ENCODE measurements at places on chromosomes 4 and X.
A peak's percentile ranks its signal among the peaks of the same experiment; 100 is the strongest.

GRCh38 chrX:16979226-16979625 lies 32.8 kb downstream of the REPS2 start:
- H3K27me3 ChIP-seq, result no peaks in the 10 kb centered on the region
- H3K4me3 ChIP-seq, result no peak overlapping the region
- H3K4me1 ChIP-seq, result no peaks in the 10 kb centered on the region

DNA sequence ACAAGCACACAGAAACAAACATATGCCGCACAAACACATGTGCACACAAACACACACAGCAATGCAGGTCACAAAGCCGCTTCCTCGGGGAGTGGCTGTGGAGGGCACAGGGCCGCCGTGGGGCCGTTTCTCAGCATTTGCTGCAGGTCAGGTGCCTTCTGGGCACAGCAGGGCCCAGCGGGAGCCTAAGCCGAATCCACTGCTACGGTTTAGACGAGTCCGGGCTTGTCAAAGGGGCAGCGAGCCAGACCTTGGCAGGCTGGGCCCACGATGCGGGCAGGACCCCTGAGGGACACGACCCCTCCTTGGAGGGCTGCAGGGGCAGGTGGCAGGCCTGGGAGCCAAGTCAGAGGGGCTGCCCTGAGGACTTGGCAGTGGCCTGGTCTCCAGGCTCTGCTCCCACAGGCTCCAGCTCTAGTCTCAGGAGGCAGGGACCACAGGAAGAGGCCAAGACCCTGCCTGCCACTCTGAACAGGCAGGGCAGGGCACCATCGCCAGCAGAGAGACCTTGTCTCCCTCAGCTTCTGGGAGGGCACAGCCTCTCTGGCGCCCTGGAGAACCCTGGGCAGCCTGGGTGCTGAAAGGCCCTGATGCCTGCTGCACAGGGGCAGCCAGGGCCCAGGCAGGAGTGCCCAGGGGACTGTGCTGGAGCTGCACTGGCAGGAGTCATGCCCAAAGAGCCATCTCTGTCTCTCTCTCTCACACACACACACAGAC lies 5.5 kb upstream of the ATP2B3 start:
- H3K4me1 ChIP-seq, result peaks cover 4% of the 10 kb centered on the region
- H3K27ac ChIP-seq, result no peak overlapping the region
- H3K4me3 ChIP-seq, result no peak overlapping the region
- peaks cover 12% of the 10 kb centered on the region for H3K27me3 ChIP-seq

GRCh38 chrX:9829308-9830267 lies 43.4 kb downstream of the SHROOM2 start:
- H3K27me3 ChIP-seq, result peaks cover 11% of the 10 kb centered on the region
- DNase-seq, result no peak
- H3K27ac ChIP-seq, result no peak overlapping the region

DNA sequence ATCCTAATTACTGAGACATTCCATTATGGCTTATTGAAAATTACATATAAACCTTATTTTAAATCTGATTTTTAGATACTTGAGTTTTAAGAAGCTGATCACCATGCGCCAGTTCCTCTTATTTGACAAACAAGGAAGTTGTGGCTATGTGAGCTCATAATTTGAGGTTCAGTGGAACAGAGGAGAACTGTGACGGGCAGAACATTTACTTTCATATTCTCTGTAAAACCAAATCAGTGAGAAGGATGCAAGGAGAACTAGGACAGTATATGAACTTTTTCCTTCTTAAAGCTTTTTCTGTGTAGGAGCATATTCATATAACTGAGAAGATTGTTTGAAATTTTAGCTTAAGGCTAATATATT lies 25.3 kb downstream of the STIM2 start:
- H3K36me3 ChIP-seq, result peaks cover 20% of the 10 kb centered on the region
- DNase-seq, result peak; percentile 31
- peak overlapping the region; percentile 94 for H3K27ac ChIP-seq
- peaks cover 48% of the 10 kb centered on the region for H3K4me1 ChIP-seq
- peak overlapping the region; percentile 72 for H3K4me3 ChIP-seq
- no peaks in the 10 kb centered on the region for H3K27me3 ChIP-seq

DNA sequence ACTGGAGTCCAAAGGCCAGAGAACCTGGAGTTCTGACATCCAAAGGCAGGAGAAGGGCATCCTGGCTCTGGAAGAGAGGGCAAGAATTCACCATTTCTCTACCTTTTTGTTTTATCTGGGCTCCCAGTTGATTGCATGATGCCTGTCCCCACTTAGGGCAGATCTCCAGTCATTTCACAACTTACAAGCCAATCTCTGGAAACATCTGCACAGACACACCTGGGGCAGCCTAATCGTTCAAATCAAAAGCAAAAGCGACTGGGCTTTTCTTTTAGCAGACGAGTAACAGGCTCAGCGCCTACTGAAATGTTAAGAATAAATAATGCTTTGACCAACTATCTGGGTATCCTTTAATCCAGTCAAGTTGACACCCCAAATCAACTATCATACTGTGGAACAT lies 136.0 kb upstream of the NPY2R start:
- no peaks in the 10 kb centered on the region for H3K4me1 ChIP-seq
- H3K36me3 ChIP-seq, result no peaks in the 10 kb centered on the region

GRCh38 chr4:133801883-133802282 lies 399.7 kb downstream of the PABPC4L start:
- H3K4me3 ChIP-seq, result no peak overlapping the region
- no peaks in the 10 kb centered on the region for H3K36me3 ChIP-seq
- H3K4me1 ChIP-seq, result no peaks in the 10 kb centered on the region
- H3K27ac ChIP-seq, result no peak overlapping the region

GRCh38 chr4:152079543-152080293 lies 318.9 kb upstream of the GATB start:
- peak overlapping the region; percentile 92 for H3K27ac ChIP-seq
- H3K4me3 ChIP-seq, result peak overlapping the region; percentile 73
- DNase-seq, result peak; percentile 30
- no peaks in the 10 kb centered on the region for H3K36me3 ChIP-seq
- H3K27me3 ChIP-seq, result no peaks in the 10 kb centered on the region
- H3K4me1 ChIP-seq, result peaks cover 35% of the 10 kb centered on the region

DNA sequence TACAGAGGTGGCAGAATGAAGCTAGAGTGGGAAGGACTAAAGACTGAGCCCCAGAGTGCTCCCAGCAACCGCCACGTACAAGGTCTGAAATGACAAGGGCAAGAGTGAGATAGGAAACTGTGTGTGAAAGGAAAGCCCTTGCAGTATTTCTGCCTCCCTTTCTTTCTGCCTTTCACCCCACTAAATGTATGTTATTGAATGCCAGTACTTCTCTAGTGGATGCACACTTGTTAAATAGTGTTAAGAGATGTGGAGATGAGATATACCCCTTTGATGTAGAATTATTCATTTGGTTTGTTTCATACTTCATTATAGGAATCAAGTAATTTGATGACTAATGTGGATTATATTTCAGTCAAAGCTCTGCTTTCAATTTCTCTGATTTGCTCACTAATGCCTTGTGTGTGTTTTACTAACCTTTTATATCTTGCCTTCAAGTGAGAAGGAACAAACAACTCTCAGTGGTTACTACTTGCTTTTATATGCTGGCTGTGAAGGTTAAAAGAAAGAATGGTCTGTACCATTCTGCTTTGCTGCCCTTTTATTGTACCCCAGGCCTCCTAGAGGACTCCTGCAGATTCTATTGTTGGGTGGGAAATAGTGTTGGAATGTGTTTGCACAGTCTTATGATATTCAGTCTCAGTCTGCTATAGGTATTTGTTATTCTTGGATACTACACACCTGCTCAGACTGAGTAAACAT lies 8.0 kb upstream of the ANXA3 start:
- no peaks in the 10 kb centered on the region for H3K4me1 ChIP-seq
- no peaks in the 10 kb centered on the region for H3K36me3 ChIP-seq
- H3K27ac ChIP-seq, result no peak overlapping the region
- DNase-seq, result no peak

GRCh38 chr4:95267081-95267480 lies 281.7 kb downstream of the UNC5C start:
- no peak overlapping the region for H3K4me3 ChIP-seq
- H3K27me3 ChIP-seq, result no peaks in the 10 kb centered on the region
- no peak overlapping the region for H3K27ac ChIP-seq
- no peaks in the 10 kb centered on the region for H3K36me3 ChIP-seq
- no peaks in the 10 kb centered on the region for H3K4me1 ChIP-seq

GRCh38 chr4:150278206-150278605 lies 200.0 kb downstream of the DCLK2 start:
- H3K27me3 ChIP-seq, result no peaks in the 10 kb centered on the region
- H3K4me1 ChIP-seq, result peaks cover 11% of the 10 kb centered on the region
- no peak overlapping the region for H3K27ac ChIP-seq
- H3K4me3 ChIP-seq, result no peak overlapping the region

DNA sequence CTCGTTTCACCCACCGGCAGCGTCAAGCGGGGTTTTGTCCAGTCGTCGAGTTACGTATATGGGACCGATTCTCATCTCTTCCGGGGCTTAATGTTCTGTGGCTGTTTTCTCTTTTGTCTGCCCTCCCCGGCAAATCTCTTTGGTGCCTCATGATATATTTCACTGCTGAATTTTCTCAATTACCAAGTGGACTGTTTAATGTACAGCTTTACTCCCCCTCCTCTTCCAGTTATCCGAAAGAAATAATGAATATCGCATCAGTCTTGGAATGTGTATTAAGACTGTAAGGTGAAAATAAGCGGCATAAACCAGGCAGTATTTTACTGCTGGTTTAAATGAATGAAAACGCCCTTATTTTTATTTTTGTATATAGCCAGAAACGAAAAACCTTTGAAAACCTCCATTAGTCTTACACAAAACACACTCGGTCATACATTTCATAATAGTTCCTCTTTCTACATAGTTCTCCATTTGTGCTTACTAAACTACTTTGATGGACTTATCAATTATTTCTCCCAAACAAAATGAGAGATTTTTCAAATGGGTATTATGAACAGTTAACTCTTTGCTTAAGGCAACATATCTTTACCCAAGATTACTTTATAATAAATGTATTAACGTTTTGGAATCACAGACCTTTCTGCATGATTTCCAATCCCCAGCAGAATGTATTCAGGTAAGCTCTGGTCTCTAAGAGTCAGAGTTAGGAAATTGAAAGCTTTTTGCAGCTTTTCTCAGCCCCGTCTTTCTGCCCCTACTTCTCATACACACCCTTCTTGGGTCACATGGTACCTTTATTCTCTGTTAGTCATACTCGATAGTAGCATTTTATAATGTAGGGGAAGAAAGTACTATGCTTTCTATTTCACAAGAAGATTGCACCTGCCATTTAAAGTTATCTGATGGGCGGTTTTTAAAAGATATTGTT lies 979 bp downstream of the RP2 start:
- no peak for DNase-seq
- peak overlapping the region; percentile 99 for H3K4me3 ChIP-seq
- H3K4me1 ChIP-seq, result peaks cover 7% of the 10 kb centered on the region
- peaks cover 12% of the 10 kb centered on the region for H3K36me3 ChIP-seq
- peak overlapping the region; percentile 96 for H3K27ac ChIP-seq

GRCh38 chrX:39788521-39788920 lies 309.2 kb downstream of the BCOR start:
- no peaks in the 10 kb centered on the region for H3K36me3 ChIP-seq
- H3K27me3 ChIP-seq, result no peaks in the 10 kb centered on the region
- no peak overlapping the region for H3K4me3 ChIP-seq
- H3K27ac ChIP-seq, result no peak overlapping the region

DNA sequence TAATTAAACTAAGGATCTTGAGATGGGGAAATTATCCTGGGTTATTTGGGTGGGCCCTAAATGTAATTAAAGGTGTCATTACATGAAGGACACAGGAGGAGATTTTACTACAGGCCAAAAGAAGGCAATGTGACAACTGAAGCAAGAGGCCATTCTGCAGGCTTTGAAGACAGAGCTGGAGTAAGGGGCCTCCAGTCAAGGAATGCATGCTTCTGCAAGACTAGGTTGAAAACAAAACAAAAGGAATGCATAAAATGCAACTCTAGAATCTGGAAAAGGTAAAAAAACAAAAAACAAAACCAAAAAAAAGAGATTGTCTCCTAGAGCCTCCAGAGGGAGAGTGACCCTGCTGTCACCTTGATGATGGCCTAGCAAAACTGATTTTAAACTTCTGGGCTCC lies 21.6 kb downstream of the ERVMER34-1 start:
- no peaks in the 10 kb centered on the region for H3K36me3 ChIP-seq
- no peak for DNase-seq
- no peak overlapping the region for H3K4me3 ChIP-seq
- H3K4me1 ChIP-seq, result no peaks in the 10 kb centered on the region

GRCh38 chr4:178778496-178778895 lies 1336.3 kb upstream of the AGA start:
- no peaks in the 10 kb centered on the region for H3K36me3 ChIP-seq
- no peaks in the 10 kb centered on the region for H3K4me1 ChIP-seq
- H3K27ac ChIP-seq, result no peak overlapping the region
- H3K27me3 ChIP-seq, result no peaks in the 10 kb centered on the region

DNA sequence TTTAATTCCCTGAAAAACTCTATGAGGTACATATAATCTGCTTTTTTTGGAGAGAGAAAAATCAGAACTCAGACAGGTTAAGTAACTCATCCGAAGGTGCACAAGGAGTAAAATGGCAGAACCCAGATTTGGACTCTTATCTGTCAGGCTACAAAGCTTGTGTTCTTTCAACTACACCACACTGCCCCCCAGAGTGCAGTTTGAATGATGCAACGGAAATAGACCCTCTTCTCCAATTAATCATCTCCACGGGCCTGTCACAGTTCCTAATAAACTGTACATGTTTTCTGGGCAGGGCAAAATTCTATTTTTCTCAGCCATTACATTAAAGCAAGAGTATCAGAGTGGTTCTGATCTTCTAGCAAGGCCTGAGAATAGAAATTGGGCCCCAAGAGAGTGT lies 35.3 kb upstream of the DCX start:
- peaks cover 17% of the 10 kb centered on the region for H3K27me3 ChIP-seq
- no peak for DNase-seq
- H3K4me3 ChIP-seq, result no peak overlapping the region
- no peaks in the 10 kb centered on the region for H3K36me3 ChIP-seq

GRCh38 chrX:109184506-109185139 lies 297.3 kb downstream of the GUCY2F start:
- no peak overlapping the region for H3K4me3 ChIP-seq
- H3K27me3 ChIP-seq, result no peaks in the 10 kb centered on the region
- no peak overlapping the region for H3K27ac ChIP-seq

DNA sequence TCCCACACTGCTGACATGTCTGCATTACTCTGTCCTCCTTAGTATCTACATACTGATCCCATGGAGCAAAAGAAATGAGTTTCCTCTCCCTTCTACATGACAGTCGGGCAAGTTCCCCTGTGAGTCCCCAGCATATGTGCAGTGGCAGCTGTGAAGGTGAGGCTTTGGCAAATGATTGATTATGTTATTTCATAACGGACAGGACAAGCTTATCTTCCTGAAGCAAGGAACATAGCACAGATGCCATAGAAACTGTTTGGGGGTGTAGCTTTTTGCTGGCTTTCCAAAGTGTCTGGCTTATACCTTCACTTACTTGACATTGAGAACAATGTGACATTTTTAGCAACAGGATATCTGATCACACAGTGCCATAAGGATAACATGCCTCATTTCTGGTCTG lies 136.8 kb upstream of the PDLIM3 start:
- H3K4me1 ChIP-seq, result no peaks in the 10 kb centered on the region
- H3K27ac ChIP-seq, result no peak overlapping the region
- H3K4me3 ChIP-seq, result no peak overlapping the region
- H3K27me3 ChIP-seq, result peaks cover 30% of the 10 kb centered on the region

DNA sequence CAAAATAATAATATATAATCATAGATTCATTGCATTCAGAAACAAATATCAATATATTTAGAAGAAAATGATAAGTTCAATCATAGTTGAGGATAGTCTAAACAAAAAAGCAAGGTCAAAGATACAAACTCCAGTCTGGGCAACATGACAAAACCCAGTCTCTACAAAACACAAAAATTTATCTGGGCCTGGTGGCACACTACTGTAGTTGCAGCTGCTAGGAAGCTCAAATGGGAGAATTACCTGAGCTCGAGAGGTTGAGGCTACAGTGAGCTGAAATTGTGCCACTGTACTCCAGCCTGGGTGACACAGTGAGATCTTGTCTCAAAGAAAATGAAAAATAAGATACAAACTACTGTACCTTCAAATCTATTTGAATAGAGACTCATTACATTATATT lies 52.7 kb upstream of the ANXA10 start:
- H3K27ac ChIP-seq, result no peak overlapping the region
- no peaks in the 10 kb centered on the region for H3K36me3 ChIP-seq
- H3K27me3 ChIP-seq, result no peaks in the 10 kb centered on the region
- H3K4me1 ChIP-seq, result no peaks in the 10 kb centered on the region
